Spleen (tissue), 13 donors: ENCODE measurements at places on chromosomes 4 and X.

GRCh38 chr4:103092245-103092644, 7.4 kb downstream of the BDH2 start:
- H3K4me1 ChIP-seq = no peaks in the 10 kb centered on the region
- no peak overlapping the region for H3K27ac ChIP-seq
- peaks cover 44% of the 10 kb centered on the region for H3K36me3 ChIP-seq
- DNase-seq = no peak
- no peaks in the 10 kb centered on the region for H3K27me3 ChIP-seq

- H3K36me3 ChIP-seq = no peaks in the 10 kb centered on the region
- H3K27me3 ChIP-seq = no peaks in the 10 kb centered on the region
- DNase-seq = no peak
- H3K27ac ChIP-seq = no peak overlapping the region
- no peaks in the 10 kb centered on the region for H3K4me1 ChIP-seq
- H3K4me3 ChIP-seq = no peak overlapping the region
Observed at GRCh38 chrX:132444936-132445335, 43.9 kb downstream of the MBNL3 start.

GRCh38 chr4:69858690-69859089, 1.3 kb downstream of the SULT1E1 start:
- no peak for DNase-seq
- H3K36me3 ChIP-seq = no peaks in the 10 kb centered on the region
- H3K4me1 ChIP-seq = no peaks in the 10 kb centered on the region
- H3K4me3 ChIP-seq = no peak overlapping the region
- no peak overlapping the region for H3K27ac ChIP-seq

DNA sequence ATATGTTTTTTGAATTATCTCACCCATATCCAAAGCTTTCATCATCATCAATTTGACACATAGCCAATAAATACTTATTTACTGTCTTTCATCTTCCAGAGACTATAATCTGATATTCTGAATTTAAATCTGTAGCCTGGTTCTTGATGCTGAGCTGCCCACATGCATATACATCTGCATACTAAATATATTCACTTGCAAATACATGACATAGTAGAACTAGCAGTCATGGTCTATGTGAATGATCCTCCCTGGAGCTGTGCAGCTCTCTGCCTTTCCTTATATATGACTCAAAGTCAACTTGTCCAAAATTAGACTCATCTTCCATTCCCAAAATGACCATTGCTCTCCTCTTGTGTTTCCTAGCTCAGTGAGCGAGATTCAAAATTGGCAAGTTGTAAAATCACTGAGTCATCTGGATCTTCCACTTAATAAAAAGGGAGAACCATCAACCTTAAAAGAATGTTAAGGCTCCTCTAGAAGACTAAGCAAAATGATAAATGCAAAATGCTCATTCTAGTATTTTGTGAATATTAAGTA, 448.2 kb downstream of the PPARGC1A start:
- no peak overlapping the region for H3K27ac ChIP-seq
- H3K36me3 ChIP-seq = no peaks in the 10 kb centered on the region
- H3K4me1 ChIP-seq = no peaks in the 10 kb centered on the region
- H3K4me3 ChIP-seq = no peak overlapping the region

- no peaks in the 10 kb centered on the region for H3K27me3 ChIP-seq
- H3K4me1 ChIP-seq = peaks cover 9% of the 10 kb centered on the region
- H3K4me3 ChIP-seq = no peak overlapping the region
- H3K27ac ChIP-seq = no peak overlapping the region
Observed at GRCh38 chr4:98627531-98628257, 30.7 kb downstream of the TSPAN5 start.

DNA sequence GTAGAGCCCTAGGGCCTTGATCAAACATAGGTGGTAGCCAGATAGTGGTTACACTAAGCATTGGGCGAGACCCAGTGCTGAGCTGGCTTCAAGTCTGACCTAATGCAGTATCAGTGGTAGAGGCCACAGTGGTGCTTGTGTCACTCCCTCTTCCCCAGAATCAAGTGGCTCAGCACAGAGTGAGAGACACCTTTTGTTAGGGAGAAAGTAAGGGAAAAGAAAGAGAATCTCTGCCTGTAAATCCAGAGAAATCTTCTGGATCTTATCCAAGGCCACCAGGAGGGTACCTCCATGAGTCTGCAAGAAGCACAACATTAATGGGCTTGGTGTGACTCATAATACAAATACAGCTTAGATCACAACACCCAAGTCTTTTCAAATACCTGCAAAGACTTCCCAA, 117.7 kb upstream of the SLC6A14 start:
- H3K4me1 ChIP-seq = no peaks in the 10 kb centered on the region
- no peak for DNase-seq
- H3K36me3 ChIP-seq = no peaks in the 10 kb centered on the region
- no peak overlapping the region for H3K4me3 ChIP-seq
- H3K27ac ChIP-seq = no peak overlapping the region

- DNase-seq = no peak
- peaks cover 6% of the 10 kb centered on the region for H3K4me1 ChIP-seq
- H3K27ac ChIP-seq = no peak overlapping the region
- H3K27me3 ChIP-seq = no peaks in the 10 kb centered on the region
- no peak overlapping the region for H3K4me3 ChIP-seq
Observed at GRCh38 chr4:77045490-77045889, 30.3 kb downstream of the CCNI start.

- H3K36me3 ChIP-seq = no peaks in the 10 kb centered on the region
- no peak for DNase-seq
- H3K4me3 ChIP-seq = no peak overlapping the region
- no peaks in the 10 kb centered on the region for H3K27me3 ChIP-seq
- H3K4me1 ChIP-seq = no peaks in the 10 kb centered on the region
Observed at GRCh38 chrX:21985332-21985777, 44.8 kb downstream of the SMS start.

- H3K27ac ChIP-seq = no peak overlapping the region
- H3K4me1 ChIP-seq = no peaks in the 10 kb centered on the region
- DNase-seq = no peak
Observed at GRCh38 chr4:27288496-27288895, 427.9 kb downstream of the STIM2 start.

- H3K4me3 ChIP-seq = no peak overlapping the region
- no peak for DNase-seq
- H3K36me3 ChIP-seq = no peaks in the 10 kb centered on the region
- no peak overlapping the region for H3K27ac ChIP-seq
- no peaks in the 10 kb centered on the region for H3K27me3 ChIP-seq
- peaks cover 7% of the 10 kb centered on the region for H3K4me1 ChIP-seq
Observed at GRCh38 chr4:81577392-81577791, 105.7 kb upstream of the RASGEF1B start.

DNA sequence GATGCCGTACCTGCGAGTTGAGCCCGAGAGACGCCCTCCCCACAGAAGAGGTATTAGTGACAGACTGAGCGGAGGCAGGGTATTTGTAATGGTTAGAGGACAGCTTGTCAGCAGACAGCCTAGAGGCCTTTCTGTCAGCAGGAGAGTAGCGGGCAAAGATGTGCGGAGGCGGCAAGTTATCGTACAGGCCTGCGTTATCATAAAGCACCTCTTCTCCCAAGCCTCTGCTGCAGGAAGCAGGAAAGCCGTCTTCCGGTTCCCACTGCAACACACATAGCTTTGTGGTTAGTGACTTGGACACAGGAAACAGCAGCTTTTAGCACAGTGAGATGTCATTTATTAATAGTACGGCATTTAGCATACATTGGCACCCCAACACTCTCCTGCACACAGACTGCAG, 158.3 kb downstream of the AFAP1 start:
- no peaks in the 10 kb centered on the region for H3K27me3 ChIP-seq
- peaks cover 5% of the 10 kb centered on the region for H3K4me1 ChIP-seq
- no peak overlapping the region for H3K4me3 ChIP-seq
- H3K27ac ChIP-seq = peak overlapping the region; percentile 22

GRCh38 chr4:84220990-84221389, 278.1 kb downstream of the NKX6-1 start:
- no peaks in the 10 kb centered on the region for H3K36me3 ChIP-seq
- no peak overlapping the region for H3K4me3 ChIP-seq
- H3K27ac ChIP-seq = no peak overlapping the region
- DNase-seq = no peak
- no peaks in the 10 kb centered on the region for H3K27me3 ChIP-seq

DNA sequence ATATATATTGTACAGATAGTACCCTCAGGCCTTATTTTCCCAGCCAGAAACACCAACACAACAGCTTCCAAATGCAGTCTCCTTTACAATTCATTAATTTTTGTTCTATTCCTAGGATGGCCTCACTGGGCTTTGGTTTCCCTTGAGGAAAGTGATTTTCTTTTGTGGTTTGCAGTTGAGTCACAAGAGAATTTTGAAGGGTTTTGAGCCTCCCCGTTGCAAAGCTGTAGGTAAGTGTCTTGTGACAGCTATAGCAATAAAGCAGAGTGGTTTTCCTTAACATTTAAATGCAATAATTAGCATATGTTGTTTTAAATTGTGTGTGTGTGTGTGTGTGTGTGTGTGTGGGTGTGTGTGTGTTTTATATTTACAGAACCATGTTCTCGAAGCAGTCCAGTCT, 54.1 kb upstream of the WDR17 start:
- peaks cover 6% of the 10 kb centered on the region for H3K4me1 ChIP-seq
- DNase-seq = no peak
- H3K27me3 ChIP-seq = no peaks in the 10 kb centered on the region
- H3K27ac ChIP-seq = no peak overlapping the region
- H3K4me3 ChIP-seq = no peak overlapping the region

DNA sequence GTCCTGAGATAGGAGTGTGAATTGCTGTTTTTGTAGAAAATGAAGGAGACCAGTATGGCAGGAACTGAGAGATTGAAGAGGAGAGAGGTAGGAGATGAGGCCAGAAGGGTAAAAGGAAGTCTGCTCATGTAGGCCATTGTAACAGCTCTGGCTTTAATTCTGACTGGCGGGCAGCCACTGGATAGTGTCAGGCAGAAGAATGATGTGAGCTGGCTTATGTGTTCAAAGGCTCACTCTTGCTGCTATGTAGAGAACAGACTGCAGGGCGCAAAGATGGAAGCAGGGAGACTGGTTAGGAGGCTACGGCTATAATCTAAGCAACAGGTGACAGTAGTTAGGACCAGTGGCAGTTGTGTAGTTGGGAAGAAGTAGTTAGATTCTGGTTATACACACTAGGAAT, 160.2 kb upstream of the FGF13 start:
- DNase-seq = no peak
- no peaks in the 10 kb centered on the region for H3K27me3 ChIP-seq
- no peaks in the 10 kb centered on the region for H3K36me3 ChIP-seq
- H3K4me3 ChIP-seq = no peak overlapping the region

DNA sequence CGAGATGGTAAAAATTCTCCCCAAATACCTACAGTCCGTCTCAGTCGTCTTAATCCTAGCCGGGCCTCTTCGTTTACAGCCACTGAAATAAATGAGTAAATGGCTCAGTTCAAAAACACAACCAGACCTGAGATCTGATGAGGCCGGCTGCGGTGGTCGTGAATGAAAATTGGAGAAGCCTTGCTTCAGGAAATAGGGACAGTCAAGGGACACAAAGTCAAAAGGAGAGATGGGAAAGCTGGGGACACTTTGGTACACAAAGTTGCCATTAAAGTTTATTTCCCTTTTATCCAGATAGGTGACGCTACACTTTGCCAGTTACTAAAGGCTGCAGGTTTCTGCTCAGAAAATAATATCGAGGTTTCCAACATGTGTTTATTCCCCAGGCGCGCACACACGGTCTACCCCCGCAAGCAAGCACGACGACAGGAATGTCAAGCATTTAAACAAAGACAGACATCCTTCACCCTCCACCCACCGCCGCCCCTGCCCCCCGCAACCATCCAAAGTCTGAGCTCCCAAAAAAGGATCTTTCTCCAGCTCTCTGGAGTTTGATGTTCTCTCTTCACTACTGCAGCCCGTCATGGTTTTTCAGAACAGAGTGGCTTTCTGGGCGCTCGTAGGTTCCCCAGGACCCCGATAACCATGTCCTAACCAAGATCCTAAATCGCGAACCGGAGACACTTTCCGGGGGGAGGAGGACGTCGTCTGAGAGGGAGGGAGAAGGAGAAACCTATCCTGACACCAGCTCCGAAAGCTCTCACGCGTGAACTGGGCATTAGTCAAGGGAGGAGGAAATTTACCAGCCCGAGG, 1.3 kb upstream of the PCDH7 start:
- no peaks in the 10 kb centered on the region for H3K36me3 ChIP-seq
- peak overlapping the region; percentile 82 for H3K27ac ChIP-seq
- no peak for DNase-seq
- peaks cover 19% of the 10 kb centered on the region for H3K27me3 ChIP-seq
- H3K4me1 ChIP-seq = peaks cover 50% of the 10 kb centered on the region
- H3K4me3 ChIP-seq = peak overlapping the region; percentile 49

DNA sequence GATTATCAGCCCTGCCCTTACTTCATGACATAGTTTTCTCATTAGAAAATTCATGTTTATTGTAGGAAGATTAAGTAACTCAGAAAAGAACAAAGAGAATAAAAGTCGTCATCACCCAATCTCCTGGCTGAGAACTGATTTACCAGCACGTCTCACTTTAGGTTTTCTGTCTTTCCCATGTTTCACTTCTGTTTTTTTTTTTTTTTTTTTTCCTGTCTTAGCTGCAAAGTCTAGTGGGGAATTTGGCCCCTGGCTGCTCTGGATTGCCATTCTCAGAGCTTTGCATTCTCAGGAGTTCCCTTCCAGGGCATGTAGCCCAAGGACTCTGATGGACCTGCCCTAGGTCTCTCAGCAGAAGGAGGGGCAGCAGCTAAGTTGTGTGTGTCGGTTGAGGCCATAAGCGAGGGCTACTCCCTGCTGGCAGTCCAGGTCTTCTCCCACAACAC, 57.8 kb downstream of the TMEM131L start:
- no peaks in the 10 kb centered on the region for H3K27me3 ChIP-seq
- peak overlapping the region; percentile 79 for H3K27ac ChIP-seq
- H3K4me3 ChIP-seq = no peak overlapping the region
- H3K36me3 ChIP-seq = no peaks in the 10 kb centered on the region
- no peak for DNase-seq

- peak; percentile 82 for DNase-seq
- H3K4me3 ChIP-seq = no peak overlapping the region
- peak overlapping the region; percentile 84 for H3K27ac ChIP-seq
- H3K4me1 ChIP-seq = peaks cover 76% of the 10 kb centered on the region
- no peaks in the 10 kb centered on the region for H3K27me3 ChIP-seq
Observed at GRCh38 chr4:2835978-2836377, 7.7 kb upstream of the ADD1 start.

GRCh38 chrX:18755651-18756050, 48.2 kb downstream of the PPEF1 start:
- no peak overlapping the region for H3K4me3 ChIP-seq
- H3K27ac ChIP-seq = no peak overlapping the region
- no peaks in the 10 kb centered on the region for H3K36me3 ChIP-seq
- no peak for DNase-seq
- H3K27me3 ChIP-seq = no peaks in the 10 kb centered on the region

GRCh38 chrX:53072418-53073114, 9.6 kb upstream of the TSPYL2 start:
- DNase-seq = peak; percentile 47
- peaks cover 11% of the 10 kb centered on the region for H3K4me1 ChIP-seq
- H3K27me3 ChIP-seq = no peaks in the 10 kb centered on the region
- H3K4me3 ChIP-seq = no peak overlapping the region
